ENCODE measurements at places on chromosomes 6 and 20.

GRCh38 chr6:29490552-29490951 lies 2.8 kb upstream of the MAS1L start:
- no peak for DNase-seq

DNA sequence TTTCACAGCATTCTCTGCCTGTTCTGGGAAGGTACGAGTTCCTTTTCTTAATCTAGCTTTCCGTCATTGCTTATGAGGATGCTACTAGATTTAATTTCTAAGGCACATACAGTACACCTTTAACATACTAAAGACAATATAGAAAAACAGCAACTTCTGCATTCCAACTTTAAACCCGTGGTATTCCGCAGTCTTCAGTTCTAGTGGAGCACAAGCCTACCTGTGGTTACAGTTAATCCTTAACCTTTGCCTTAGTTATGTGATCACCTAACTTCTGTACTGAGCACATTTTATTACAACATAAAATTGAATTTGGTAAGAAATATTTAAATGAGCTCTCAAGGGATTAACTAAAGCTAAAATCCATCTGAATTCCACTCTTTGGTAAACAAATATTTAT lies 289.5 kb downstream of the BTBD9 start:
- DNase-seq, result no peak

DNA sequence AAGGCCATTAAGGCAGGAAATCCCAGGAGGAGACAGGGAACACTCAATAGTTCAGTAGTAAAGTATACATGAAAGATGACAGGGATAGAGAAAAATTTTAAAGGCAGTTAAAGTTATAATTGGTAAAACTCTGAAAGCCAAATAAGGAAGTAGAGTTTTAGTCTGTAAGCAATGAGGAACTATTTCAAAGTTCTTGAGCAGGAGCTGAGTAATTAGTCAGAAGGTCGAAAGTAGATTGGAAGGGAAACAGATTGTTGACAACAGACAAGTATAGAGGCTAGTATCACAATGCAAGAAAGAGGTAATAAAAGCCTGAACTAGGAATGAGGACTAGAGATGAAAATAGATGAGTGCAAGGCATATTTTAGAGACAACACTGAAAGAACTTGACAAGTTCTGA lies 150.3 kb downstream of the CDK19 start:
- no peak for DNase-seq

GRCh38 chr6:3196770-3197169 lies 30.7 kb downstream of the TUBB2B start:
- no peak for DNase-seq

- DNase-seq, result no peak
Measured at GRCh38 chr6:167146135-167146534, 11.6 kb downstream of the GPR31 start.

DNA sequence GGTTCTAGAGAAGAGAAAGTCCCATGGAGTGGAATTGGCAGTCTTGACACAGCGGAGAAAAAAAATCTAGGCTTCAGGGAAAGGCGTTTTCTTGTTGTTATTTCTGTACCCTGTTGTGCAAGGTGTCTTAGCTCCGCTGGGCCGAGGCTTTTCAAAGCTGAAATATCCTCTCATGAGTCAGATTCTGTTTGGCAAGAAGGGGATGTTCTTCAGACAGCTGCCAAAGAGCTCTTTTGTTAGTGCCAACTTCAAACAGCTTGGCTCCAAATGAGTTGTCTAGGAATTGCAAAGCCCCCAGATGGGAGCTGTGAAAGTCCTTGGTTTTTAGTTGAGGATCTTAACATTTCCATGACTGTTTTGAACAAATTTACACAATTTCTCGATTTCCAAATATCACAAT lies 45.6 kb downstream of the LRRN4 start:
- DNase-seq, result no peak

- no peak for DNase-seq
Measured at GRCh38 chr6:144768551-144769075, 483.5 kb downstream of the UTRN start.

DNA sequence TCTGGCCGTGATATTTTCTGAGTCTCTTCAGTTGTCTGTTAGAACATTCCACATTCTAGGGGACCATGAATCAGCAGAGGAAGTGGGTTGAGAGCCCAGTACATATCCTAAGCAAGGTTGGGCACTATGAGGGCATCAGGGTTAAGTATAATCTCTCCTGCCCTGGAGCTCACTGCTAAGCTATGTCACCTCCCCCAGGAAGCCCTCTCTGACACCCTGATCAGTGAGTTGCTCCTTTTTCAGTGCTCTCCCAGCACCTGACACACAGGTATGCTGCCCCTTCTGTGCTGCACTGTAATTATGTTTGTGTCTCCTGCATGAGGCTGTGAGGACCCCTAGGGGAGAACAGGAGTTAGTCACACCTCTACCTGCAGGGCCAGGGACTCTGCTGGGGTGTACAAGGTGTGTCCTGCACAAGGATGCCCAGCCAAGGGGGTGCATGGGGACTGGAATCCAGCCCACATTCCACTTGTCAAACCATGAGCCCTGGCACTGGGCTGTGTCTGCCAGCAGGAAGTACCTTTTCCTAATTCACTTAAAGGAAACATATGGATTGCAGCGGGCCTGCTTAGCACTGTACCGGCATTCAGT lies 3.9 kb downstream of the RAB44 start:
- DNase-seq, result no peak

- no peak for DNase-seq
Measured at GRCh38 chr20:52191916-52192718, 538 bp upstream of the ZFP64 start.

GRCh38 chr6:109693111-109693510 lies 2.0 kb downstream of the FIG4 start:
- no peak for DNase-seq

GRCh38 chr6:117303323-117303722 lies 38.0 kb downstream of the VGLL2 start:
- no peak for DNase-seq

- DNase-seq, result no peak
Measured at GRCh38 chr20:15318682-15319081, 981.3 kb upstream of the FLRT3 start.

- DNase-seq, result no peak
Measured at GRCh38 chr20:59443550-59443949, 143.1 kb downstream of the EDN3 start.

DNA sequence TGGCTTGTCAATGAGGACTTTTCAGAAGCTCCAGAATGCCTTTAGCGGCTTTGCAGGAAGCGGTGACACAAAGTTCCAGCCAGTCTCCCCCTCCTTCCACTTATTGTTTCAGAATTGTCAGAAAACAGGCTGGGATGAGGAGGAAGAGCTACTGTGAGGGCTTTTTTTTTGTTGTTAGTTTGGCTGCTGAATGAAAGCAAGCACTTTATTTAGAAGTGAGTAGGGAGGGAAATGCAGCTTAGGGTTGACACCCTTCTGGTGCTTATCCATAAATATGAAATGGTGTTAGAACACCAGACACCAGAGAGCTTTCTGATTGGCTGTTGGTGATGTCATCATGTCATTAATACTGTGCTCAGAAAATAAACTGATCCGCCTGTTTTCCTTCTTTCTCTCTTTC lies 251.5 kb downstream of the SOX4 start:
- no peak for DNase-seq

DNA sequence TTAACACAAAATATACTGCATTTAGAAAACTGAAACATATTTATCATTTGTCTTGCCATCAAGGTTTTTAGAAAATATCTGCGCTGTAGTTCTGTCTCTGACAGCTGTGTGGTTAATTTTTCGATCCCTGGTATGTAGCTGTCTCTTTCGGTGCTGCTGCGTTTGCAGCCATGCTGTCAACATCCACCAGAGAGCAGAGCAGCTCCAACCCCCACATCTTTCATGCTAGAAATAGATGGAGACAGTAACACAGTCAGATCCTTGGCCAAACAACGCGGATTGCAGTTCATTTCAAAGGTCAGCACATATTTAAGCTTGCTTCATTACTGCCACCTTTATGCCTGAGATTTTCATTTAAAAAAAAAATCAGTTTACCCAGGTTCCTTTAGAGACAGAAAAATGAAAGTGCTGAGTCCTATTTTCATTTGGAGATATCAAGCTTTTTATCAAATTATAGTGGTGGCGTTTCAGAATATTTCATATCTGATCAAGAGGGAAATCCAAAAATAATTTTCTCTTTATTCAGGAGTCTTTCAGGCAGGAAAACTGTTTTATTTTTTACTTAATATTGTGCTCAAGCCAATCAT lies 157.7 kb upstream of the MMS22L start:
- DNase-seq, result no peak

- no peak for DNase-seq
Measured at GRCh38 chr6:108608453-108609275, 47.9 kb downstream of the FOXO3 start.
